ENCODE measurements at places on chromosomes 6 and 20. TPM values are rescaled to one million over a fixed set of nuclear protein-coding genes. Genes with fewer than 3 reads are reported as not detected.

The SIRPA gene
- total RNA-seq, result 6.2 TPM

The FAM110A gene
- total RNA-seq, result 2.6 TPM

The TRIM10 gene
- total RNA-seq, result not detected

The SNRPB2 gene
- 138 TPM for total RNA-seq

The PKIB gene
- total RNA-seq, result not detected

The OTOR gene
- total RNA-seq, result not detected

The CITED2 gene
- 41.1 TPM for total RNA-seq

The BMP5 gene
- 4.1 TPM for total RNA-seq

The CCM2L gene
- not detected for total RNA-seq

The ARFGEF2 gene
- 51.0 TPM for total RNA-seq

The EFHC1 gene
- total RNA-seq, result 28.7 TPM

The PHACTR3 gene
- total RNA-seq, result not detected

The TENT5A gene
- total RNA-seq, result 94.4 TPM

The KIFC1 gene
- 16.9 TPM for total RNA-seq

The PPP1R14C gene
- total RNA-seq, result not detected

The RBPJL gene
- not detected for total RNA-seq

The GPR63 gene
- 3.9 TPM for total RNA-seq

The SLC17A9 gene
- total RNA-seq, result 20.1 TPM

The TMEM244 gene
- not detected for total RNA-seq

The CCR6 gene
- total RNA-seq, result not detected

The TMEM74B gene
- total RNA-seq, result 2.2 TPM

The PHACTR1 gene
- total RNA-seq, result not detected

The PCED1A gene
- total RNA-seq, result 18.5 TPM

The GSTA5 gene
- not detected for total RNA-seq

The RNF5 gene
- total RNA-seq, result 30.1 TPM

The PIGU gene
- 34.9 TPM for total RNA-seq

The ARHGAP18 gene
- total RNA-seq, result 12.6 TPM

The BMP7 gene
- 0.17 TPM for total RNA-seq

The LINC00237 gene
- total RNA-seq, result not detected

Measured in NCI-H460 (cell line).